Natural killer cell treated with Interleukin-12 subunit alpha and Interleukin-12 subunit beta and Interleukin-15 and Interleukin-18, amount 100 ng/mL, for 72 hours (primary cell): ENCODE measurements at places on chromosomes 5 and 9. TPM values are rescaled to one million over a fixed set of nuclear protein-coding genes. Genes with fewer than 3 reads are reported as not detected.

GRCh38 chr5:104170926-104171325 lies 608.3 kb upstream of the NUDT12 start:
- no peak overlapping the region for H3K4me3 ChIP-seq
- H3K4me1 ChIP-seq = no peaks in the 10 kb centered on the region
- no peak for DNase-seq
- no peak overlapping the region for H3K27ac ChIP-seq
- no peaks in the 10 kb centered on the region for H3K27me3 ChIP-seq
- H3K36me3 ChIP-seq = no peaks in the 10 kb centered on the region

- H3K4me1 ChIP-seq = no peaks in the 10 kb centered on the region
- no peaks in the 10 kb centered on the region for H3K27me3 ChIP-seq
- H3K4me3 ChIP-seq = no peak overlapping the region
- peaks cover 6% of the 10 kb centered on the region for H3K36me3 ChIP-seq
- H3K27ac ChIP-seq = no peak overlapping the region
These were observed 200.7 kb downstream of the TMEM232 start for GRCh38 chr5:110525762-110526161.

DNA sequence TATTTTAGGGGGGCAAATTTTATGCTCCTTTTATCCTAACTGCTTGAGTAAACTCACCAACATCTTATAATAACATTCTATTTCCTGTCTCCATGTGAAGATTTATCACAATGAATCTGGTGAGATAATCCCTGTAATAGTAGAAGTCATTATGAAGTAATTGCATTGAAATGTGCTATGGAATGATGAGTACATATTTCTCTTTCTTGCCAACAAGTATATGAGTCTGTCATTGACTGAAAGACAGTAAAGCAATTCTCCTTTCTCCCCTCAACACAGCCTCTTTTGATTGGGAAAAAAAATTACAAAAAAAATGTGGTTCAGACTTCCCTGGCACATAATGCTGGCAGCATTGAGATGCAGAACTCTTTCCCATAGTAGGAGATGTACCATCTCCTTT lies 459.2 kb upstream of the RGMB start:
- no peaks in the 10 kb centered on the region for H3K4me1 ChIP-seq
- no peaks in the 10 kb centered on the region for H3K36me3 ChIP-seq
- no peaks in the 10 kb centered on the region for H3K27me3 ChIP-seq

DNA sequence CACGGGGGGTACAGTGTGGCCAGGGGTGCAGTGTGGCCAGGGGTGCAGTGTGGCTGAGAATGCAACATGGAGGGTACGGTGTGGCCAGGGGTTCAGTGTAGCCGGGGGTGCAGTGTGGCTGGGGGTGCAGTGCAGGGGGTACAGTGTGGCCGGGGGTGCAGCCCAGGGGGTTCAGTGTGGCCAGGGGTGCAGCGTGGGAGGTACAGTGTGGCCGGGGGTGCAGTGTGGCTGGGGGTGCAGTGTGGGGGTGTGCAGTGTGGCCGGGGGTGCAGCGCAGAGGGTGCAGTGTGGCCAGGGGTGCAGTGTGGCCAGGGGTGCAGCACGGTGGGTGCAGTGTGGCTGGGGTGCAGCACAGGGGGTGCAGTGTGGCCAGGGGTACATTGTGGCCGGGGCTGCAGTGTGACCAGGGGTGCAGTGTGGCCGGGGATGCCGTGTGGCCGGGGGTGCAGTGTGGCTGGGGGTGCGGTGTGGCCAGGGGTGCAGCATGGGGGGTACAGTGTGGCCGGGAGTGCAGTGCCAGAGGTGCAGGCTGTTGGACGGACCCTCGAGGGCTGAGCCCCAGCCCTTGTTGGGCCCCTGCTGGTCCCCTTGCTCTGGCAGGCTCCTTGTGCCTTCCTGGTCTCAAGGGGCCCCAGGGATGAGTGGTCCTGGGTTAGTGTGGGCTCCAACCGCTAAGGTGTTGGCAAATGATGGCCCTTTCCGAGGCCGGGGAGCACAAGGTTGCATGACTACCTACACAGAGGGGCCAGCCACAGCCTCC lies 17.9 kb downstream of the TPPP start:
- H3K27ac ChIP-seq = no peak overlapping the region
- H3K4me3 ChIP-seq = no peak overlapping the region
- no peaks in the 10 kb centered on the region for H3K36me3 ChIP-seq
- peaks cover 4% of the 10 kb centered on the region for H3K27me3 ChIP-seq
- H3K4me1 ChIP-seq = no peaks in the 10 kb centered on the region

DNA sequence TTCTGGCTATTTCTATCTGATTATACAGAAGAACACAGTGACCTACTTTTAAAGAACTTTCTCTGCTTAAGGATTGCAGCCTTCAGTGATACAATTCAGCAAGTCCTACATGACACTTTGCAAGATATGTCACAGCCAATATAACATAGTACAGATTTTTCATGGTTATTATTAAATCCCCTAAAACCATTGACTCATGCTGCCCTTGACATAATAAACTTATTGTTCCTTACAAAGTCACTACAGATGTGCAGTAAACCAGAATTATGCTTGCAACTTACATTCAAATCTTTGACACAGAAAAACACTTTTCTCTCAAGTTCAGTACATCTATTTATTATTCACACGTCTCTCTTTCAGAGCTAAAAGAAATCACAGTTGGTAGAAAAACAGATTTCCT lies 1136.3 kb upstream of the ACO1 start:
- H3K4me3 ChIP-seq = no peak overlapping the region
- H3K36me3 ChIP-seq = no peaks in the 10 kb centered on the region
- DNase-seq = no peak

The TLR4 gene
- 0.42 TPM for total RNA-seq

- no peaks in the 10 kb centered on the region for H3K27me3 ChIP-seq
- peaks cover 7% of the 10 kb centered on the region for H3K36me3 ChIP-seq
- H3K27ac ChIP-seq = no peak overlapping the region
- H3K4me3 ChIP-seq = no peak overlapping the region
- no peak for DNase-seq
These were observed 6.9 kb downstream of the YTHDC2 start for GRCh38 chr5:113520429-113520828.

DNA sequence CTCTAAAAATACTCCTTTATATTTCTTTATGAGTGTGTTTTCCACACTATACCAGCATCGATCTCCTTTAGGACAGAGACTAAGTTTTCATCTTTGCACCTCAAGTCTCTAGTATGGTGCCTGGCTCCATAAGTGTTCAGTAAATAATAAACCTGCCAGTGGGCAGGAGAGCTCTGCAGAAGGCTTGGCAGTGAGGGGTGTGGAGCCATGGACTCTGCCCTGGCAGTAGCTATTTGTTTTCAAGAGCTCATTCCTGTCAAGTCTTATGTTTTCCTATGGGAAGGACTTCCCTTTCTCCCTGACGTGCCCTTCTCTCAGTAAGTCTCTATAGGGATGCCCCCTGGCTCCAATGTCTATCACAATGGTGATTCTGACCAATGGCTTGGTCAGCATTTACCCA lies 252.2 kb downstream of the PIK3R1 start:
- H3K27ac ChIP-seq = peak overlapping the region; percentile 72
- DNase-seq = no peak
- H3K27me3 ChIP-seq = peaks cover under 1% of the 10 kb centered on the region
- no peaks in the 10 kb centered on the region for H3K36me3 ChIP-seq

DNA sequence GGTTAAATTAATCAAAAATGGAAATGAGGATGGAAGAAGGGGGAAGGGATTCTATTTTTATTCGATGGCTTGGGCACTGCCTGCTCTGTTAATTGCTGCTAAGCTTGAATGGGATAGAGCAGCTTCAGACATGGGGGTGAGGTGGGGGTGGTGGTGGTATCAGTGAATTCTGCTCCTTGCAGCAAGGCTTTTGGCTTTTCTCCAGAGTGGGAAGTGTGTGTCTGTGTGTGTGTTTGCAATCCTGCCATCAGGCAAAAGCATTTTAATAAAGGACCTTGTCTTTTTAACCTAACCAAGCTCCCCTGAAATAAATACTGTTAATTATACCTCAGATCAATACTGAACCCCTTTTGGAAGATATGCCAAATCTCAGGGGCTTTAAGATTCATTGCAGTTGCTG lies 110.9 kb upstream of the GPR151 start:
- peaks cover 18% of the 10 kb centered on the region for H3K4me1 ChIP-seq
- no peak overlapping the region for H3K27ac ChIP-seq
- no peaks in the 10 kb centered on the region for H3K36me3 ChIP-seq
- no peak overlapping the region for H3K4me3 ChIP-seq
- no peaks in the 10 kb centered on the region for H3K27me3 ChIP-seq

The CERCAM gene
- total RNA-seq = 7.4 TPM
